NCI-H1694 treated with DMSO at 0.1 percent for 48 hours (cell line): ENCODE measurements at places on chromosomes 5 and 9.

DNA sequence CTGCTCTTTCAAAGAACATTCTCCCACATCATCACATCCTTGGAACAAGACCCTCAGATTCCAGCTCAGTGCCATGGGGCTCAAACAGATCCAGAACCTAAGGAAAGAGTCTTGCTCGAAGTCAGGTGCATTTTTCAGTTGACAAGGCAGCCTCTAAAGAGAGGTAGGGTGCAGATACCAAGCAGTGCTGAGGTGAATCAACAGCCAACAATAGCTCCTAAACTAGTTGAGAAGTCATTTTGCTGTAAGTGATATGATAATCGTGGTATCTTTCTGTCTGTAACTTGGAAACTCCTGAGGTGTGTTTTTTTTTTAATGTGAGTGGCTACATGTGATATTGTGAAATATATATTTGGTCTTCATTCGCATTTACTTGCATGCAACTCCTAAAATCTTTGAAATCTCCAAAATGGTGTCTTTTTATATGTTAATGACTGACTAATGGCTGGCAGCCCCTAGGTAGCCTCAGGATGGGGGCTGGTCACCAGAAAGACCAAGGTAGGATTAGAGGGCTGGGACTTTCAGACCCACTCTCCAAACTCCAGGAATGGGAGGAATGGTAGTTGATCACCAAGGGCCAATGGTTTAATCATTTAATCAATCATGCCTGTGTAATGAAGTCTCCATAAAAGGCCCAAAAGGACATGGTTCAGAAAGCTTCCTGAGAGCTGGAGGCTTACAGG lies 96.6 kb downstream of the SERINC5 start:
- DNase-seq, result no peak

DNA sequence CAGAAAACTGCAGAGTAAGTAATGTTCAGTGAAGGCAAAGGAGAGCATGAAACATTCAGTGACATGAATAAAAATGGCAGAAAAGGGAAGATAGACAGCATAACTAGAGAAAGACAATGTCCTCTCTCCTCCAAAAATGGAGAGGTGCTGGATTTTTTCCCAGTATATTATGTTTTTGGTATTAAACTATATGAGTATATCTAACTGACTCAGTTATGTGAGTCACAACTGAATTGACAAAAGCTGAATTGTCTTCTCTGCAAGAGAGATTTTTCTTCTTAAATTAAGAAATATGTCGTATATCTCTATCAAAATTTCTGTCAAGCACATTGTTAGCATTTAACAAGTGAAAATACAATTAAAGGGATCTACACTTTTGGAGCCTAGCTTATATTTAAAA lies 375.1 kb downstream of the CHSY3 start:
- DNase-seq, result no peak

DNA sequence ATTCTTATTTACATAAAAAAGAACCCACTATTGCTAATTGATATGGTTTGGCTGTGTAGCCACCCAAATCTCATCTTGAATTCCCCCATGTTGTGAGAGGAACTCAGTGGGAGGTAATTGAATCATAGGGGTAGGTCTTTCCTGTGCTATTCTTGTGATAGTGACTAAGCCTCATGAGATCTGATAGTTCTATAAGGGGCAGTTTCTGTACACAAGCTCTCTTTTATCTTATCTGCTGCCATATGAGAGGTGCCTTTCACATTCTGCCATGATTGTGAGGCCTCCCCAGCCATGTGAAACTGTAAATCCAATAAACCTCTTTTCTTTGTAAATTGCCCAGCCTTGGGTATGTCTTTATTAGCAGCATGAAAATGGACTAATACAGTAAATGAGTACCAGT lies 58.2 kb upstream of the PRR16 start:
- no peak for DNase-seq

DNA sequence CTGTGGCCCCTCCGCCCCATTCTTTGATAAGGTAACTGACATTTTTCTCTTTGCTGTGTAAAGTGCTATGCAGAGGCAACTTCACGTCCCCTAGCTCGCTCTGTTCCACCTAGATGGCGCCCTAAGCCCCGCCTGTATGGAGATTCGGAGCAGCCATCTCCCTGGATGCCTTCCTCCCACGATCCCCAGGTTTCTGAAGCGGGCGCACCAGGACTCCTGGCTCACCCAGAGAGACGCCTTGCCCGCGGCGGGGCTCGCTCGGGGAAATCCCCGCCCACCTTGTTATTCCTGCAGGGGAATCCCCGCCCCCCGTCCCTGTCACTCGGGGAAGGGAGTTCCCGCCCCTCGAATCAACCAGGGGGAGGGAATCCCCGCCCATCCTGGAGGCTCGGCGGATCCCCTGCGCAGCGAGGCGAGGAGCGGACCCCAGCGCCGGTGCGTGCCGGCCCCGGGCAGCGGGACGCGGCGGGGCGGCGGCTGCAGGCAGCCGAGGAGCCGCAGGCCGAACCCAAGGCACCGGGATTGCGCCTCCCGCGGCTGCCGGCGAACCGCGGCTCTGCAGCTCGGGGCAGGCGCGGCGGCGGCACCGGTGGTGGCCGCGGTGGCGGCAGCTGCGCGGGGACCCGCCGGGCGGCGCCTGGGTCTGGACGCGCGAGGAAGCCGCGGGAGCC lies at the start of gene PDZD2:
Gene PDZD2 (plus strand): TSS at position 384 of the 671 bp plus-strand sequence.
- DNase-seq, result peak; percentile 63

DNA sequence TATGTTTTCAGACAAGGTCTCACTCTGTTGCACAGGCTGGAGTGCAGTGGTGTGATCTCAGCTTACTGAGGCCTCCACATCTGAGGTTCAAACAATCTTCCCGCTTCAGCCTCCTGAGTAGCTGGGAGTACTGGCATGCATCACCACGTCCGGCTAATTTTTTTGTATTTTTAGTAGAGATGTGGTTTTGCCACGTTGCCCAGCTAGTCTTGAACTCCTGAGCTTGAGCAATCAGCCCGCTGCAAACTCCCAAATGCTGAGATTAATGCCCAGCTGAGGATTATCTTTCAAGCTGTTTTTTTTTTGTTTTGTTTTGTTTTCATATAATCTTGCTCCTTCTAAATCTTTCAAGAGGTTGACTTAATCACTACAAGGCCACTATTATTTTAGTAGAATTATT lies 47.3 kb upstream of the SLC28A3 start:
- DNase-seq, result no peak

DNA sequence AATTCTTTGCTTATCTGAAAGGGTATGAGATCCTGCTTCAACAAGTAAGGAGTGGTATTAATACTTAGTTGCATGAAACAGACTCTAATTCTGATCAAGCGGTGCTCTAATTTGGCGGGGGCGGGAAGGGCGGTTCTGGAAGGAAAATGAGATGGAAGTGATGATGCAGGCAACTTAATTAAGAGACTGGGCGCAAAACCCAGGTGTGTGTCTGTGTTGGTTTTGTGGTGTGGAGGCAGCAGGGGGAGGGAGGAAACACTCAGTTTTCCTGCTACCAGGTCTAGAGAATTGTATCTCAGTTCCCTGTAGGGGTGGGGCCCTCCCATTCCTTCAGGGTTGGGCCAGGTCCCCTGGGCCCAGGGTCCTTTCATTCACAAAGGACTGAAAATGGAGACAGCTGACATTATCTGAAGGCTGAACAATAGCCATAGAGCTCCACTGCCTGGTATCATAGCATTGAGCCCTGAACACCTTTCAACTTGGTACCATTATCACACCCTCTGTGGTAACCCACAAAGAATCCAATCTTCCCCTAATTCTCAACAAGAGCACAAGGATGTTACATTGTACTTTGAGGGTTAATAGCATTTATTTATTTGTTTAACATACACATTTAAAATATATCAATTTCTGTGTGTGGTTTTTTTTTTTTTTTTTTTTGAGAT lies 17.2 kb upstream of the C5orf47 start:
- no peak for DNase-seq

- DNase-seq, result no peak
These were observed 119.4 kb downstream of the PRKACG start for GRCh38 chr9:68894502-68894901.

DNA sequence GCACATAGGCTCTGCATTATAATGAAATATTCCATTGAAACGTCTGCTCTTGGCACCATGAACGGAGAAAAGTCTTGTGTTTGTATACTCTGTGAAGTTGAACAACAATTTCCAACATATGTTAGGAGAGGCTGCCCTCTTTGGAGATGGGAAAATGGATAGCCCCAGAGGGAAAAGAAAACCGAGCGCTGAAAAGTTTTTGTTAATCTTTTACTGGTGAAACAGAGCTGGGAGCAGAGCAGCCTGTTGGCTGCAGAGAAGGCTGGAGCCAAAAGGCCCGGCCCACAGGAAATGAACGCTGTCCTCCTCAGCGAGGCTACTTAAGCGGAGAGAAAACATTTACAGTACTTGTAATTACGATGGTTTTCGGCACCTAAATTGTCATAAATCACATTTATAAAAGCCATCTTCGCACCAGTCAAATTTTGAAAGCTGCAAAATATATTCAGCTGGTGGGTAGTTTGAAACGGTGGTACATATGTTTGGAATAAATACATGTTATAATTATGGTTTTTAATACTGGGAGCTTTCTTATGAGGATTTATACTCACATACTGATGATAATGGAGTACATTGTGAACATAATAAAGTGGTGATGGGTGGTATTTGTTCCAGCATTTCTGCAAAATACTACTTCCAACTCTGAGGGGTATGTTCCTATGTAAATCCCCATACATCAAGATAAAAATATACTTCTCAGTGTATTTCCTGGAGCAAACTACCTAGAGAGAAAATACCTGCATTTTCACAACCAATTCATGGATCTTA lies 129.6 kb upstream of the CNTLN start:
- DNase-seq, result no peak

DNA sequence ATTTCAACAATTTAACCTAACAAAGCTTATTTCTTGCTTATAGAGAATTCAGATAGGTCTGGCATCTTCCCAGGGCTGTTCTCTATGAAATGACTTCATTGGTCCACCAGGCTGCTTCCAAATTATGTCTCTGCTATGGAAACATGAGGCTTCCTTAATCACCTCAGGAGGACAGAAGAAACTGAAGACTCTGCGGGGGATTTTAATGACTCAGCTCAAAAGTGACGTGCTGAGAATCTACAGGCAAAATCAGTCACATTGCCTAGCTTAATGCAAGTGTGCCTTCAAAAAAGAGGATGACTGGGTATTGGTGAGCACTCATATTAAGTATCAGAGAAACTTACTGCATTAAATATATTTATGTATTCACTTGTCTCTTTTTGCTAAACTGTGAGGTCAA lies 315.5 kb upstream of the RGMB start:
- no peak for DNase-seq

DNA sequence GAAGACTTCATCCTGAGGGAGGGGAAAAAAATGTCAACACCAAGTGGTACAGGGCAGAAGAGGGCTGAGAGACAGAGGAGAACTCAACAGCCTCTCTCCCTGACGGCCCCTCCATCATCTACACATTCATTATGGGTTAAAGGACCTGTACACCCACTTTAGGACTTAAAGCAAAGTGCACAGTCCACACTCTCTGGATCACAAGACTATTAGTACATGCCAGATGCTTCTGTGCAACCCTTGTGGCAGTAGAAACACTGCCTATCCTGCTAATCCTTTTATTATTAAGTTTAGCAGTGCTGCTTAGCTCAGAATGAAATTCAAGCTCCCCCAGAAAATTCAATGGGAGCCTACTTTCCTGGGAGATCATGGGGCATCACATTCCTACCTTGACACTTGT lies 1.9 kb downstream of the FRMD3 start:
- no peak for DNase-seq

DNA sequence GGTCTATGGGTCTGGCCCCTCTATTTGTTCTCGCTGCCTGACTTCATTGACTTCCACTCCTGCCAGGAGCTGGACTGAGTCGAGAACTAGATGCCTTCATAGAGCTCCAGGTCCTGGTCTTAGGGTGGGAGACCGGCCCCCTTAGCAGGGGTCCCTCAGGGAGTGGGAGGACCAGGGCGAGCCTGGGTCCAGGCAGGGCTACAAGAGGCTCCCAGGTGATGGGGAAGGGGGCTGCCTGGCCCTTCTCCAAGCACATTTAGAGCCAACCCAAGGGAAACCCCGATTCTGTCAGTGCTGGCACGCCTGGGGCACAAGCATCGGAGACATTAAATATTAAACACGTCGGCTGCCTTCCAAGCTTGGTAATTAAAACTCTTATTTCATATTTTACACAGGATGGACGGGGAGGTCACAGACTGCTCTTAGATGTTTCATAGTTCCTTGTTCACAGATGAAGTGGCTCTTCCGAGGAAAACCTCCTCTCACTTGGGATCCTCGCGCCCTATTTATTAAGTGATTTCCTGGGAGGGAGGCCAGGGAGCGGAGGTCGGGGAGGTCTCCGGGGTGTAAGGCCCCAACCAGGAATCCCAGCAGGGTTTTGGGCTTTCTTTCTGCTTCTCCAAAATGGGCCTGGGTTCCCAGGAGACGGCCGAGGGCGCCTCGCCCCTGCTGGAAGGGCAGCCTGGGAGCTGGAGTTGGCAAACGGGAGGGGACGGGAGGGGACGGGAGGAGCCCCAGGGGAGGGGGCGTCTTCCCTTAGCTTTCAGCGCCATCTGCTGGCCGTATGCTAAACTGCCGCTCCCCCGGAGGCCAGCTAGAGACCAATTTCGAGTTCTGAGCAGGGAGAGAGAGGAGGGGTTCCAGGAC lies 23.4 kb upstream of the ZBTB43 start:
- peak; percentile 67 for DNase-seq

DNA sequence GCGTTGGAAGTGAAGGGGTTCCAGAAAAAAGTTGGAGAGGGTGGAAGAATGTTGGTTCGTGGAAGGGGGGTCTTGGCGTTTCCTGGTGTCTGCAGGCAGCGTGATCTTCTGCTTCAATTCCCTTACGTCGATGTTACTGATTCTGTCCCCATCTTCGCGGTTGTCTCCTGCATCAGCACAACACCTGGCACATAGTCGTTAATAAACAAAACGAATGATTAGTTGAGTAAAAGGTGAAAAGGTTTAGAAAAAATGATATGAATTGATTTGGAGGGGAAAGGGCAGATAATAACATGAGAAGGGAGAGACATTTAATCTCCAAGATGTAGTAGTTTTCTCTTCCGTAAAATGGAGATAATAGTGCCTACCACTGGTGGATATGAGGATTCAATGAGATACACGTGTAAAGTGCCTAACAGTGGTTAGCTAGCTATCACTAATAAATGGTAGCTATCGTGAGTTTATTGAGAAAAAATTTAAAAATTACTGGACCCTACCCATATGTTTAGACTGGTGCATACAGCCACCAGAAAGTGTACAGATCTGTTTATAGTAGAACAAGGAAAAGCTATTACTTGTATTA lies 556 bp downstream of the MTREX start:
- peak; percentile 58 for DNase-seq

- peak; percentile 2 for DNase-seq
These were observed 36.4 kb downstream of the GGTA1 start for GRCh38 chr9:121463026-121463807.

GRCh38 chr5:122316656-122317055 lies 4.6 kb downstream of the SNCAIP start:
- no peak for DNase-seq

DNA sequence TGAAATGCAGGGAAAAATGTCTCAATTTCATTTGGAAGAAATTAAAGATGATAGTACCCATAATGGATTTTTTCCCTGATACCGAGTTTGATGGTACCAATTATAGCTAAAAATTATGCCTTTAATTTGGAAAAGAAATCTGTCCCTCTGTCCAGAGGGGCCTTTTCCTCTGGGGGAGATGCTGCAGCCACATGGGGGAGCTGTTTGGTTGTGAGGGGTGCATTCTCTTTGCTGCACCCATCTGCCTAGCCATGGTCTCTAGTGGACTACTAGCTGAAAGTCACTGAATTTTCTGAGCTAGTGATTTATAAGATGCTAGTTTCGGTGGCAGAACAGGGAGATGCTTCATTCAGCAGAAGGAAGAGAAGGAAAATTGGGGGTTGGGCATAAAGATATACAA lies 9.6 kb downstream of the SEC61B start:
- no peak for DNase-seq
